ENCODE measurements at places on chromosomes 1 and 21.

GRCh38 chr1:169160845-169161495 is 54.5 kb downstream of the ATP1B1 start:
- no peak for DNase-seq

DNA sequence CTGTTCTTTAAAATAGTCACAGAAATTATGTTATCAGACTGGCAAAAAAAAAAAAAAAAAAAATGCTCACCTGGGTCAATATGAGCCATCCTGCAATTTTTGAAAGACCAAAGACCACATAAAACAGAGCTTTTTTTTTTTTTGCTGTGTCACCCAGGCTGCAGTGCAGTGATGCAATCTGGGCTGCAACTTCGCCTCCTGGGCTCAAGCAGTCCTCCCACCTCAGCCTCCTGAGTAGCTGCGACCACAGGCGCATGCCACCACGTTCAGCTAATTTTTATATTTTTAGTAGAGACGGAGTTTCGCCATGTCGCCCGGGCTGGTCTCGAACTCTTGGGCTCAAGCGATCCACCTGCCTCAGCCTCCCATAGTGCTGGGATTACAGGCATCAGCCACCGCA is 62.8 kb downstream of the RGS13 start:
- no peak for DNase-seq

- no peak for DNase-seq
These were observed 118.5 kb downstream of the EIF4G3 start for GRCh38 chr1:21058035-21058793.

DNA sequence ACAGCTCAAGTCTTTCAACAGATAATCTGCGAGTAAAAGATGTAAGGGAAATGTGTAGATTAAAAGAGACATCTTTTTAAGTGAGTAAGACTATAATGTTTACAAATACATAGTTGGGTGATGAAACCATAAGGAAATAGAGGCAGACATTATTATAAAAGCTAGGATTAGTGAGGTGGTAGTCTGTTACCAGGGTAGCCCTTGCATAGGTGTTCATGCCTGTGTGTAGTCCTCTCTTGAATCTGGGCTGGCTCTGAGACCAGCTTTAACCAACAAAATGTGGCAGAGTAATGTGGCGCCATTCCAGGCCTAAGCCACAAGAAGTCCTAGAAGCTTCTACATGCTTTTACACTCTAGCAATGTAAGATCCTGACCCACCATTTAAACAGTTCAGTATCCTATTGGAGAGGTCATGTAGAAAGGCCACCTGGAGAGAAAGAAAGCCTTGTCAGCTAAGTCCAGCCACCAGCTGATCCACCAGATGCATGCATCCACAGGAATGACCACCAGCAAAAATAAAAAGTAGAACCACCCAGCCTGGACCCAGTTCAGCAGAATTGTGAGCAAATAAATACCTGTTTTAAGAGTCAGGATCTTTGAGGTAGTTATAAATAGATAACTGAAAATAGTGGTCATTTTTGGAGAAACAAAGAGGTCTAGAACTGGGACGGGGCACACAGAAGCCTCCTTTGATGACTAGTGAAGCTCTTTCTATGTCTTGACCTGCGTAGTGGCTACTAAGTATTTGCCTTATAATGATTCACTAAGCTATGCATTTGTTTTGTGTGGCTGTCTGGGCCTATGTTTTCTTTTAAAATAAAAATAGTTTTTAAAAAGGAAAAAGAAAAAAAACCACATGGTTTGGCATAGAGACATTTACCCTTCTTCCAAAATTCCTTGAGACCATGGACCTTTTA is 8.1 kb downstream of the NIBAN1 start:
- no peak for DNase-seq

DNA sequence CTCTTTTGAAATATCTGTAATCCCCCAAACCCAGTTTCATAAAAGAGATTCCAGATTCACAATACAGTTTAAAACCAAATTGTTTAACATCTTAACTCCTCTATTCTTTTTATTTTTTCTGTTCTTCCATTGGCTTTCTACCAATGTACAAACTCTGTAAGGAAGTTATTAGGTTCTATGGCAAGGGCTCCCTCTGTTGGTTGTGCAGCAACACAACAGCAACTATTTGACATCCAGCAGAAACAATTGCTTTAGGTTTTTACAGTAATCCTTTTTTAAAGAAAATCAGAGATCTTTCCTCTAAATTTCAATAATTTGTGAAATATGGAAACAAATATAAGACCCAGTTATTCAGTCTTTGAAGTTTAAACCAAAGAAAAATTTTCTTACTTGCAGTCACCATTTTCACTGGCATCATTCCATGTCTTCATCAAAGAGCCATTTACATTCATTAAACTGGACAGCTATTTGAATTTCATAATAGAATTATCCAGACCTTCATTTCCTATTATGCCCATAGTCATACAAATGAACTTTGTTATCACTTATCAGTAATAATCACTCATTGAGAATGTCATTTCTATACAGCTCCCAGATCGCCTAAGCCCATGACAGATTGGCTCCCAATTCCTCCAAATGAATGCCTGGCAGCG is 46.5 kb upstream of the RNF11 start:
- peak; percentile 42 for DNase-seq

DNA sequence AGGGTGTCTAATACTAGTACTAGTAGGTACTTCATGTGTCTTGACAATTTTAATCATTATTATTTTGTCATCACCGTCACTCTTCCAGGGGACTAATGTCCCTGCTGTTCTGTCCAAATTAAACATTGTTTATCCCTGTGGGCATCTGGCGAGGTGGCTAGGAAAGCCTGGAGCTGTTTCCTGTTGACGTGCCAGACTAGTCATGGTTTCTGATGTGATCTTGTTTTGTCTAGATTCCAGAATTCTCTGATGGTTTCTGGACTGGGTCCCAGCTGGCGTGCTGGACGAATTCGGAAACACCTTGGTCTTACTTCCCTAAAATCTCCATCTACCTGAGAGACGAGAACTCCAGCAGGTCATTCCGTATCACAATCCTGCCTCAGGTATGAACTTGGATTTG is 66.1 kb upstream of the FAM3B start:
- DNase-seq, result no peak

DNA sequence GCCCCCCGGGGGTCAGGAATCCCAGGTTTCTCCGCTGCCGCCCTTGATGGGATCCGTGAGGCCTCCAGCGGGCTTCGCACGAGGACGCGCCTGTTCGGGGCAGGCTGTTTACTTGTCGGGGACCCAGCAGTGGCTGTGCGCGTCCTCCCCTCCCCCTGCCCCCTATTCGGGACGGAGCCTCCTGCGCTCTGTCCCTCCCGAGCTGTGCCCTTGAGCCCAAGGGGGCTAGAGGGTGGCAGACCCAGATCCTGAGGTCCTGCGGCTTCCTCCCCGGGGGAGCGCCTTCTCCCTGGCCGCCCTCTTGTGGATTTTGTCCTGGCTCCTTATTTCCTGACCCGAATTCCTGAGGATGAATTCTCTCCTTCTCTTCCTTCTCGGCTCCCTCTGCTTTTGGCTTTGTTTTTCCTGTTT is 38.4 kb downstream of the PIK3CD start:
- DNase-seq, result no peak

DNA sequence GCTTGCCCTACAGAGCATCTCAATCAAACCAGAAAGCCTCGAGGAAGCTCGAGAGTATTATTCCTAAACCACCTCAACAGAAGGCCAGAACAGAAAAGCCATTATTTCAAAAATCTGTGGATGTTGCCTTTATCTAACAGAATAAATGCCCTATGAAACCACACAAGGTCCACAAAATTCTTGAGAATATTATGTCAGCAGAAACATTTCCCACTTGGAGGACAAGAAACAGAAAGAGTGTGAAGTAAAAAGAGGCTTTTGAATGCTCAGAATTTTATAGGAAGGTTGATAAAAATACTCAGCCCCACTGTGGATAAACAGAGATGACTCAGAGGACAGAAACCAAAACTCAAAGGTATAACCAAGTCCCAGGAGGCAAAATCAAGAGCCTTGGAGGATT is 146.4 kb upstream of the LRRC7 start:
- no peak for DNase-seq

GRCh38 chr1:17023573-17023972 is 11.8 kb upstream of the ATP13A2 start:
- no peak for DNase-seq

GRCh38 chr1:223700942-223701637 is 11.2 kb upstream of the CAPN2 start:
- DNase-seq, result peak; percentile 96

GRCh38 chr1:59455206-59455605 is 158.3 kb downstream of the FGGY start:
- peak; percentile 28 for DNase-seq

GRCh38 chr1:168671782-168672181 is 57.2 kb downstream of the DPT start:
- no peak for DNase-seq

DNA sequence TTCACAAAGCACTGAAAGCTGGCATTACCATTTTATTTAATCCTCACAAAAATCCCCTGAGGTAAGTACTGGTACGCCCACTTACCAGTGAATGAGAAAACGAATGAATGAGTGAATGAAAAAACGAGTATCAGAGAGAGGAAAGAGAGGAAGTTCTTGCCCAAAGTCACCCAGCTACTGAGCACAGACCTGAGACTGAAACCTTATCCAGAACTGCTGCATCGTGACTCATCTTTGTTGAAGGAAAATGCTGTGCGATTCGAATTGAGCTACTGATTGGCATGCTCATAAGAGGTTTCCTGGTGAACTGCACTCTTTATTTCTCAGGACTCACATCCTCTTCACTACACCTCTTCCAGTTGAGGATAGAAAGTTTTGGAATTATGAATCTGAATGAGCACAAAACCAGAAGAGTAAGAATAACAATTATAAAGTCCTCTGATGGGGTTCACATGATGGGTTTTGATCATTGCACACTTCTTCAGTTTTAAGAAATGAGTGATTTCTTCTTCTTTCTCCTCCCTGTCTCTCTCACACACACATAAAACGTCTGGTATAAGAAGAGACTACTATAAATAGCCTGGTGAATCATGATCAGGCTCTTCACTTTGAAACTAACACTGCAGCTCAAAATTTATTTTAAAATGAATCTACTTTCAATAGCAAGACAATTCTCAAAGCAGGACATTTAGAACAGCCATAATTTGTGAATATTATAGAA is 32.1 kb downstream of the IL12RB2 start:
- peak; percentile 30 for DNase-seq

GRCh38 chr1:54287801-54288211 is 87.8 kb downstream of the MRPL37 start:
- peak; percentile 20 for DNase-seq

DNA sequence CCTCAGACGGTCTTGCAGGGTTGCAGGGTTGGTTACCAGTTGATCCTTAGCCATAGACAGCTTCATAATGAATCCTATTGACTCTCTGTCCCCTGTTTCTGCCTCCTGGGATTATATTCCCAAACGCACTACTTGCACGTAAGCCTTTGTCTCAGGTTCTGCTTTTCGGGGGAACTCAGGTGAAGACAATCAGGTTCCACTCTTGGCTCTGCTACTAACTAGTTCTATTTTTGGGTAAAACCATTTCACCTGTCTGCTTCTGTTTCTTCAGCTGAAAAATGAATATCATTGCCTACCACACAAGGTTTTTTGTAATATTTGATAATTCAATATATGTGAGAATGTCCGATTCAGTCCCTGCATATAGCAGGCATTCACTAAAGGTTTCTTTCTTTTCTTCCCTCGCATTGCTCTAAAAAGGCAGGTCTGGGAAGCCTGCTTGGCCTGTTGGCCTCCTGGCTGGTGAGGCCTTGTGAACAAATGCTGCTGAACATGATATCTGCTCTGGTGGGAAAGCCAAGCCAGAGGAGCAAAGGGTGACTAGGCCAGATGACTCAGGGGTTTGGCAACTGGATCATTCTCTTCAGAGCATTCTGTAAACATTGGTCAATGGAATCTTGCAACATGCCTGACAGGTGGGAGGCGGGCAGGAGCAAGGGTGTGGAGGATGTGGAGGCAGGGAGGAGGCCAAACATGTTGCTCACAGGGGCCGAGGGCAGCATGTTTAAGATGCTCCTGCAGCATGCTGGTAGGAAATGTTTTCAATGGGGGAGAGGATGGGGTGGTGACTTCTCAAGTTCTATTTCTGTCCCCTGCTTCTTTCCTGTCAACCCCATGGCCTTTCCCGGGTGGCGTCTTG is 23.8 kb downstream of the IER5 start:
- DNase-seq, result peak; percentile 71

Measured in fibroblast of skin of left biceps (primary cell).